ENCODE measurements at places on chromosomes 1 and 21. TPM values are rescaled to one million over a fixed set of nuclear protein-coding genes. Genes with fewer than 3 reads are reported as not detected.

Gene SPRR4
- not detected for total RNA-seq

DNA sequence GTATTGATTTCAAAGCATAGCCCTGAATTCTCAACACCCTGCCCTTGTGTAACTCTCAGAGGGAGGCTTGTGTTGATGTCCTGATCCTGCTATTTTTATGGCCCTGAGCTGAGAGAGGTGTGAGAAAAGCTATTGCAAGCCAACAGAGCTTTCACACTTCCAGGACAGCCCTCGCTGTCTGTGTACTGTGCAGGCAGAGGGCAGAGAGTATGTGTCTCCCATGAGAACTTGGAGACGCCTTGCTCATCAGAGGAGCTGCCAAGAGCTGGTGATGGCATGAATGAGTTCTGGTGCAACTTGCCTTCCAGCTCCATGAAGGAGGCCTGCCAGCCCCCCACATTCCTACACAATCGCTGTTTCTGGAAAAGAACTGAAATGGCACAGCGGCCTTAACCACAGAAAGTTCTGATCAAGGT is 144.1 kb upstream of the AJAP1 start:
- DNase-seq, result no peak

DNA sequence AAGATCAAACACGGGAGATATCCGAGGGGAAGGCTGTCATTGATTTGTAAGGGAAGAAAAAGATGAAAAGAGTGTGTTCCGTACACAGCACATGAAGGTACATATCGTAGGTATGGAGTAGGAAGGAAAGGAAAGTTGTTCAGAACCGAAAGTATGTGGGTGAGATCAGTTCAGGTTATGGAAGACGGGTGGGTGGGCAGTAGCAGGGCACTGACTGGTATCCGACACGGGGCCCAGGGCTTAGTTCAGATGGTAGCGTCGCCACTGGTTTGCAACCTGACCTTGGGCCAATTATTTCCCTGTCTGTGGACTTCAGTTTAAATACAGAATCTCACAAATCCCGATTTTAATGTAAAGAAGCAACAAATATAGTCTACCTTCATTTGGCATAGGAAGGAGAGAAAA is 27.8 kb upstream of the A3GALT2 start:
- no peak for DNase-seq

GRCh38 chr1:33012165-33012564 is 24.5 kb downstream of the AK2 start:
- no peak for DNase-seq

DNA sequence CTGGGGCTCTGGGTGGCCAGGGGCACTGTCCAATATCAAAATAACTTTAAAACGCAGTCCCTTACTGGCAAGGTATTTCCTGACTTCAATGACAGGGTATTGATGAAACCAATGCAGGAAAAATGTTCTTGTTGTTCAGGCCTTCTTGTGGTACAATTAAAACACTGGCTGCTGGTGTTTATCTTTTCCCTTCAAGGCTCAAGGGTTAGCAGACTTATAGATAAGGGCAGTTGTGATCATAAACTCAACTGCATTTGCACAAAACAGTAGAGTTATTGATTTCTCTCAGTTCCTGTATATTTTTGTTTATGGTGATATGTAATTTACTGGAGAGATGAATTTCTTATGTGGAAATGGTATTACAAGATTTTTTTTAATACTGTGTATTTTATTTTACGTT is 2.7 kb upstream of the CD84 start:
- DNase-seq, result no peak
